Activated CD4-positive, CD25-positive, alpha-beta regulatory T cell treated with anti-CD3 and anti-CD28 coated beads, Interleukin-2, amount 50 U/mL, for 24 hours (primary cell): ENCODE measurements at places on chromosomes 1 and 21.

- ATAC-seq, result no peak
Measured at GRCh38 chr1:154575951-154576566, 8.5 kb downstream of the CHRNB2 start.

DNA sequence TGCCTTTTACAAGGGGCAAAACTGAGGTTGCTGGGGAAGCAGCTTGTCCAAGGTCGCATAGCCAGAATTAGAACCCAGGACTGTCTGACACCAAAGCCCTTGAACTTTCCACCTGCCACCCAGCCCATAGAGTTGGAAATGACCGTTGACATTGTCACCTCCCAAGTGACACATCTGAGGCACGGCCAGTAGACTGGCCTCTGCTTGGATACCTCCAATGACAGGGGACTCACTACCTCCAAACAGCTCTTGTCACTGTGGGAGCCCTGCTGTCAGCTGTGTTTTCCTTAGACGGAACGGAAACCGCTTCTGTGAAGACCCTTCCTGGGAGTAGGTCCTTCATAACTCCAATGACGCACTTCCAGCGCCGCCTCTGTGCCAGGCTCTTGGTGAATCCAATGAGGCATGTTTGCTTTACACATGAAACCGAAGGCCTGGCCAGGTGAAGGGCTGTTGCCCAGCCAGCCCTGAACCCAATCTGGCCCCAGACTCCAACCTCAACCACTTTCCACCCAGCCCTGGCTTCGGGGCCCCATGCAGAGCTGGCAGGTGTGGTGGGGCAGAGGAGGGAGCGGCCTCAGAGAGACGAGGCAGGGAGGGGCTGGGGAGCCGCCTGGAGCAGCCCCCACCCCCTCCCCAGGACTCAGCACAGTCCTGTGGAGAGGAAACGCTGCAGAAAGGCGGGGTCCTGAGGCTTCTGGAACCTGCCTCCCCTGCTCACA is 109.2 kb upstream of the IFFO2 start:
- ATAC-seq, result no peak

GRCh38 chr1:66436378-66437135 is 97.4 kb upstream of the SGIP1 start:
- ATAC-seq, result peak; percentile 93

DNA sequence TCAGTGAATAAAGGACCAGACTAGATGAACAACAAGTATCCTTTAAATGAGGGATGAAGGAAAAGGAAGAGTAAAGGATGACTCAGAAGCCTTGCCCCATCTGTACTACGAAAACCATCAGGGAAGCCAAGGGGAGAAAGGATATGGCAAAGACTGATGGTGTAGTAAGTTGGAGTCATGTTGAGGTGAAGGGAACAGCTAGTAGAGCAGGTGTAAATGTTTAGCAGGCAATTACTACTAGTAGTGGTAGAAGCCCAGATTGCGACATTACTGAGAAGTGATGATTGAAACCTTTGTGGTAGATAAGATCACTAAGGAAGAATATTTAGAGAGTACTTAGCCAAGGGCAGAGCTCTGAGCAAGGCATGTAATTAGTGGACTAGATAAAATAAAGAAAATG is 84.0 kb downstream of the PHTF1 start:
- ATAC-seq, result no peak

DNA sequence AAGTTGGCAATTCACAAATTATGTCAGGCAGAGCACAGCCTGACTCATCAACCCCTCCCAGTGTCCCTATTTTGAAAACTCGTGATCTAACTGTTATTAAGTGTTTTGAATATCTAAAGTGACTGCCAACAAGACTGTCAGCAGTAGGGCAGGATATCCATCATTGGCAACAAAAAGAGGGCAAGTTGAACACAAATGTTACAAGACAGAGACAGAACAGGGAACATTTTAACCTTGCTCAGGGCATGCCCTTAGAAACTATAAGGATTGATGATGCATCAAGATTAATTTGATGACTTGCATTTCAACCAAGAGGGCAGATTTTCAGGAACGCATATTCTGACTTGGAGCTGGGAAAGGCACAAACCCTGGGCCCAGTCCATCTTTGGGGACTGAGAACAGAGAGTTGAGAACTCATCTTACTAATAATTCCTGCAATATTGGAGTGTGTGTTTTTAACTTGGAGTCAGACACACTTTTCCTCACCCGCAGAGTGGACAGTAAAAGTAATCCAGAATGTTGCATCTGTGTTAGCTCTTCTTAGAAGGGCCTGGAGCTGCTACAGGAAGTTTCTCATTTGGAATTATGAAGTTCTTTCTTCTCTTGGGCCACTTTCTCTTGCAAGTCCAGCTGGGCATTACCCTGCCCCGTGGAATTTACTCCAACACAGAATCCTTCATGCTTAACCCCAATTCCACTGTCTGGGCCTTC is 317.2 kb downstream of the LTN1 start:
- no peak for ATAC-seq

- ATAC-seq, result no peak
Measured at GRCh38 chr1:221429264-221429663, 312.6 kb downstream of the DUSP10 start.

GRCh38 chr1:87231703-87232367 is 96.8 kb upstream of the LMO4 start:
- ATAC-seq, result no peak

DNA sequence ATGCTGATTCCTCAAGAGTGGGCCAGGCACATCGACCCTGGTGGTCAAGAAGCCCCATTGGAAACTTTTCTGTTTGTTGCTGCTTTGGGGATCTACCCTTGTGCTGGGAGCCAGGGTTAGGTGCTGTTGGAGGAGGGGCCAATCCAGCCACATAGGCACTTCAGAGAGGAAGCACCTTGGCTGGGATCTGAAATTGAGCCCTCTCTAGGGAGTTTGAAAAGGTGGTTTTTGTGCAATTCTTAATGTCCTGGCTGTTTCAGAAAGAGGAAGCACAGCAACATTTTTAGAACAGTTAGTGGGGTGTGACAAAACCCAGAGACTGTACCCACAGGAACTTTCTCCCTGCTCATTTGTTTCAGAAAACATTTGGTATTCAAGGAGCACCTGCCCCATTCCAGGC is 17.2 kb upstream of the BEND5 start:
- ATAC-seq, result peak; percentile 25

- ATAC-seq, result no peak
Measured at GRCh38 chr1:218817691-218818465, 355.8 kb upstream of the LYPLAL1 start.

DNA sequence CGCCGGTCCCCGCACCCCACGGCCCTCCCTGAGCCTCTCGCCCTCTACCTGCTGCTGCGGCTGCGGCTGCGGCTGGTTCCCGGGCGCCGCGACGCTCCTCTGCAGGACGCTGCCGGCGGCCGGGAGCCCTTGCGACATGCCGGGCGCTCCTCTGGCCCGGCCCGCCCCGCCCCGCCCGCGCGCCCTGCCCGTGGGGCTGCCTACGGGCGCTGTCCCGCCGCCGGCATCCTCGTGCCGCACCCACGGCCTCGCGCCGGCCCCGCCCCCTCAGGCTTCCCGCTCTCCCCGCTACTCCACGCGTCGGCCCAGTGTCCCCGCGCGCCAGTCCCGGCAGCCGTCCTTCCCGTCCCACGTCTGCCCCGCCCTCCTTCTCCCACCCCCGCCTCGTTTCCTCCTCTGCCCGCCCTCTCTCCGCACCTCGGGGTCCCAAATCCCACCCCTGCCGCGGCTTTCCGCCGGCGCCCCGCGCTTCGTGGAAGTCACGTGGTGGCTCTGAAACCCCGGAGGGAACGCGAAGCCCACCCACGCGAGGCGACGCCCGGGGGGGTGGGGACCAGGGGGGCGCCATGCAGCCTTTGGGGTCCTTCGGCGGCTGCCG is at the start of gene BATF3:
BATF3 (minus strand) TSS at position 216 of the 598 bp plus-strand sequence; CDS start at position 138, 78 bp downstream.
- ATAC-seq, result peak; percentile 30

GRCh38 chr1:74856174-74856573 is 123.2 kb downstream of the TYW3 start:
- ATAC-seq, result no peak

DNA sequence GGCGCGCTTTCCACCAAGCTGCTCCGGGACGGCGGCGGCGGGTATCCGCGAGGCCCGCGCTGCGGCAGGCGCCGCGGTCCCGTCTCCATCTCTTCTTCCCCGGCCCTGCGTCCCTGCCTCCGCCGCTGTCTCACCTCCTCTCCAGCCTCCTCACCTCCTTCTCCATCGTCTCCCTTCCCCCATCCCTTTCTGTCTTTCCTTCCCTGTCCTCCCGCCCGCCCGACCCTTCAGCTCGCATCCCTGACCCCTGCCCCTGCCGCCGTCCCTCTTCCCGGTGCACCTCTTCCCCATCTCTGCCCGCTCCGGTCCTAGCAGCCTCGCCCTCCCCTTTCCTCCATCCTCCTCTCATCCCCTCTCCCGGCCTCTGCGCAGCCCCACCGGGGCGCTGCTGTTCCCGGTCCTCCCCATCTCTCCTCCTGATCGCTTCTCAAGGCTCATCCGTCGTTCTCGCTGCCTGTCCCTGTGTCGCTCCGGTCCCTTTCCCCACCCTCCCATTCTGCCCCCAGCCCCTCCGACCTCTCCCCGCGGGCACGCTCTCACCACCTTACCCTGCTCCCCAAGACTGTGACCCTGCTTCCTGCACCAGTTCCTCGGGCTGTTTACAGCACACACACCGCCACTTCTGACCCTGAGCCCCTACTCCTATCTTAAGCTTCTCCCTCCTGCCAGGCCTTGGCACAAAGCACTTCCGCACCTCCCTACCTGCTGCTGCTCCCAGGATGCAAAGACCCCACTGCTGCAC is 760 bp upstream of the NPHP4 start:
- peak; percentile 1 for ATAC-seq

DNA sequence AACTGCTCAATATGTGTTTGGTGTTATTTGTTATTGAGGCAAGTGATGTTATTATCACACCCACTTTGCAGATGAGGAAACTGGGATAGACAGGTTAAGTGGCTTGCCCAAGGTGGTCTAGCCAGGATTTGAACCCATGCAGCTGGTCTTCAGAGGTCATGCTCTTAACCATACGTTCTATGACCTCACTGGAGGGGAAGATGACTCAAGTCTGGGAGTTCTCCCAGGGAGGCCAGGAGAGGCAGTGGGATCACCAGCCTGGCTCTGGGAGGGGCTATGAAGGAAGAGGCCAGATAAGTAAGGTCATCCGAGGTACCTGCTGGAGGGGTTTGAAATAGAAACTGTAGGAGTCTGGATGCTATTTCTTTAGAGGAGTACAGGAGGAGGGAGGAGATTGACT is 95.3 kb downstream of the NAV1 start:
- no peak for ATAC-seq

GRCh38 chr1:40772146-40772955 is 11.2 kb upstream of the KCNQ4 start:
- ATAC-seq, result no peak

GRCh38 chr1:230519246-230519645 is 93.1 kb upstream of the PGBD5 start:
- ATAC-seq, result no peak

DNA sequence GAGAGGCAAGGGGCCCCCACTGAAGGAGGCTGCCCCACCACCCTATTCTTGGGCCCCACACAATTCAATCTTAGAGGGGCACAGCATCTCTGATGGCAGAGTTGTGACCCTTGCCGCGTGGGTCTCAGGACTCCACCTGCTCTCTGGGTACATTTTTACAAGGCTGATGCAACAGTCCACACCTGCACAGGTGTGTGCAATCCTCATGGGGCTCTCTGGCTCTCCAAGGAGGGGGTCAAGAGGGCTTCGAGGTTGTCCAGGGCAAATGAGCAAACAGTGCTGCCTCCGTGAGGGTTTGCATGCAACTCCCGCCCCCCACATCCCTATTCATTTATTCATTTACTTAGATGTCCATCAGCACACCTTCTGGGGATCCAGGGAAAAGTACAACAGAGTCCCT is 81.6 kb upstream of the IFFO2 start:
- ATAC-seq, result no peak

GRCh38 chr1:3895279-3895950 is 4.7 kb downstream of the C1orf174 start:
- ATAC-seq, result no peak

GRCh38 chr1:224732377-224733026 is 116.4 kb downstream of the CNIH3 start:
- ATAC-seq, result no peak

GRCh38 chr1:84781946-84782771 is 91.9 kb upstream of the SSX2IP start:
- ATAC-seq, result peak; percentile 70

GRCh38 chr1:31181515-31182343 is 58.0 kb downstream of the NKAIN1 start:
- ATAC-seq, result peak; percentile 47

DNA sequence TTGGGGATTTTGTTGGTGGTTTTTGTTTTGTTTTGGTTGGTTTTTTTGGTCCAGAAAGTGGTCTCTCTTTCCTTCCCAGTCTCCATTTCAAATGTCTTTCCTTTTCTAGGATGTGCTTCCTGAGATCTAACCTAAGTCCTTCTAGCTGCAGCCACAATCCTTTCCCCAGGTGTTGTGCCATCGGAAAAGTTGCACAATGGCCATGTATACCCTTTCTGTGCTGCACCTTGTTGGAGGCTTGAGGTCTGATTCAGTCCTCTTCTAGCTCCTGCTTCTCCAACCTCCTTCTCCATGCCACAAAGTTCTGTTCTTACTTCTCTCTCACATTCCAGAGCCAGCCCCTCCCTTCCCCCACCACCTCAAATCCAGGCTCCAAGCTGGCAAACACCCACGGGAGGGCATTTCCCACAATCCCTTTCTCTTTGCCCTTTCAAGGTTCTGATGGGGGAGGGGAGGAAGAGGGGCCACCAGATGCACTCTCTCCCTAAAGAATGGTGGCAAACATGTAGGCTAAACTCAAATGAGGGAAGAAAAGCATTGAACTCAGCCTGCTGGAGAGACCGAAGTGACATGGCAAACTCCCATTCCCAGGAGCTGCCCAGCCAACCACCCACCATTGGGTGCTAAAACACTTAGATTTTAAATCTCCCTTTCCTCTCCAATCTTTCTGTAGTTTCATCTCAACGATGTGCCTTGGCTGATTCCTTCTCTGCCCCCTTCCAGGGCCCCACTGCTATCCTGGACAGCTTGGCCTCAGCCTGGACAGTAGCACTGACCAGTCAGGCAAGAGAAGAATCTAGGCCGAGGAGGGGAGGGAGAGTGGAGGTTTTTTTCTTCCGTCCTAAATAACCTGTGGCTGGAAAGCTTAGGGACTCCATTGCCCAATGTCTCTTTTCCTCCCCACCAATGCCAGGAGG is 2.9 kb downstream of the KCNJ10 start:
- no peak for ATAC-seq

- ATAC-seq, result peak; percentile 78
Measured at GRCh38 chr1:8078176-8078671, 52.1 kb upstream of the ERRFI1 start.

- no peak for ATAC-seq
Measured at GRCh38 chr1:72986591-72987290, 704.4 kb upstream of the NEGR1 start.
